Astrocyte of the cerebellum (primary cell): ENCODE measurements at places on chromosomes 13 and 19.

DNA sequence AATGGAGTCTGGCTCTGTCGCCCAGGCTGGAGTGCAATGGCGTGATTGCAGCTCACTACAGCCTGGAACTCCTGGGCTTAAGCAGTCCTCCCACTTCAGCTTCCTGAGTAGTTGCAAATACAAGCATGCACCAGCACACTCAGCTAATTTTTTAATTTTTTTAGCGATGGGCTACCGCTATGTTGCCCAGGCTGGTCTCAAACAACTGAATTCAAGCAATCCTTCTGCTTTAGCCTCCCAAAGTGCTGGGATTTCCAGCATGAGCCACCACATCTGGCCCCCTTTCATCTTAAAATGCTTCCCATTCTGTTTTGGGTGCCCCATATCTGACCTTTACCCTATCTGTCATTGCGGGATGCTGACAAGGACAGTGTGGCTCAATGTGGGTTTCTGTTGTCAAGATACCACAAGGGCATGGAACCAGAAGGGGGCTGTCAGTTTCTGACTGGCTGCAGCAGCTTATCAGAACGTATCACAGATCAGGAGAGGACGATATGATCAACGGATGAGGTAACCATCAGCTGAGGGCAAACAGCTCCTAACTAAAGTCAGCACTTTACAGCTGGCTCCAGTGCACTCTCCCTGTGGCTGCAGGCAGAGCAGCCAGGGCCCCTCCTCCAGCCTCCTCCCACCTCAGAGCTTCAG lies 32.4 kb downstream of the GPR42 start:
- DNase-seq = no peak

DNA sequence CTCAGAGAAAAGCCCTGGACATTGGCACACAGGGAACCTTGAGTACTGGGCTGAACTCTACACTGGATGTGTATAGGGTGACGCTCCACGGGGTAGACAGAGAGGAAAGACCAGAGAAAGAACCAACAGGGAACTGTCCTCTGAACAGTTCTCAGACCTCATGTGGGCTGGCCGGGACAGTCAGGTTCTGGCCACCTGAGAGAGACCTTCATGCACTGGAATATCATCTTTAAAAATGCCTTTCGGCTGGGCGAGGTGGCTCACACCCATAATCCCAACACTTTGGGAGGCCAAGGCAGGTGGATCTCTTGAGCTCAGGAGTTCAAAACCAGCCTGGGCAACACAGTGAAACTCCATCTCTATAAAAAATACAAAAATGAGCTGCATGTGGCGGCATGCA lies 143.8 kb upstream of the GJB6 start:
- no peak for DNase-seq

GRCh38 chr19:19217099-19217498 lies 5.3 kb downstream of the NCAN start:
- no peak for DNase-seq

DNA sequence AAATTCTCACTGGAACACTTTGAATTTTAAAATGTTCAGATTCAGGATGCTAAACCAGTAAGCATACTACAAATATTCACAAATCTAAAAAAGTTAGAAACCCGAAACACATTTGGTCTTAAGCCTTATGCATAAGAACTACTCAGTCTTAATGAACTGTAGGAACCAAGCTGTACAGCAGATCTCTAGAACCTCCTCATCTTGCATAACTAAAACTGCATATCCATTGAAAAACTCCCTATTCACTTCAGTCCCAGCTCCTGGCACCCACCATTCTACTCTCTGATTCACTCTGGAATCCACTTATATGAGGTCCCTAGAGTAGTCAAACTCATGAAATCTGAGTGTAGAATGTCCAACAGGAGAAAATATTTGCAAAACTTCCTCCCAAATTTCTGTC lies 65.6 kb upstream of the CEACAM8 start:
- DNase-seq = no peak

GRCh38 chr13:111115965-111116521 lies 933 bp downstream of the ARHGEF7 start:
- peak; percentile 51 for DNase-seq

GRCh38 chr13:100803091-100803490 lies 128.5 kb upstream of the TMTC4 start:
- no peak for DNase-seq

- DNase-seq = peak; percentile 40
Observed at GRCh38 chr19:43809762-43810696, 7.8 kb upstream of the LYPD5 start.

DNA sequence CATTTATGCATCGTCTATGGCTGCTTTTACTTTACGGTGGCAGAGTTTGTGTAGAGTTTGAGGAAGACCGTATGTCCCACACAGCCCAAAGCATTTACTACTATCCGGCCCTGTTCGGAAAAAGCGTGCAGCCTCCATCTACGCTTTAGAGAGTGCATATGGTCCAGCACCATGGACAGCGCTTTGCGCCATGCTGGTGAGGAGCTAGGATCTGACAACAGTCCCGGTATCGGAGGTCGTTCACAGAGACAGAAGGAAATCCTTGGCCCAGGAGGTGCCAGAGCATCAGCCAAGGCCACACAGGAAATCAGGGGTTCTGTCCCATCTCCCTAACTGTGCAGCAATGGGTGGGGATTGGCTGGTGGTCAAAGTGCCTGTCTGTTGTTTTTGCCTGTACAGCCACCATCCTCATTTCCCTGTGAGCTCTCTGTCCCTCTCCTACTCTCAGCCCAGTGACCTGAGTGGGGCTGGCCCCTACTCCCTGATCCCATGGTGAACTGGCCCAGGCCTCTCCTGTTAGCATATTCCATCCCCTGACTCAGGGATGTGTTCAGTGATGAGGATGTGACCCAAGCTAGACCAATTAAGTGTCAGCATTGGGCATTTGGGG lies 16.2 kb upstream of the PRODH2 start:
- peak; percentile 53 for DNase-seq

DNA sequence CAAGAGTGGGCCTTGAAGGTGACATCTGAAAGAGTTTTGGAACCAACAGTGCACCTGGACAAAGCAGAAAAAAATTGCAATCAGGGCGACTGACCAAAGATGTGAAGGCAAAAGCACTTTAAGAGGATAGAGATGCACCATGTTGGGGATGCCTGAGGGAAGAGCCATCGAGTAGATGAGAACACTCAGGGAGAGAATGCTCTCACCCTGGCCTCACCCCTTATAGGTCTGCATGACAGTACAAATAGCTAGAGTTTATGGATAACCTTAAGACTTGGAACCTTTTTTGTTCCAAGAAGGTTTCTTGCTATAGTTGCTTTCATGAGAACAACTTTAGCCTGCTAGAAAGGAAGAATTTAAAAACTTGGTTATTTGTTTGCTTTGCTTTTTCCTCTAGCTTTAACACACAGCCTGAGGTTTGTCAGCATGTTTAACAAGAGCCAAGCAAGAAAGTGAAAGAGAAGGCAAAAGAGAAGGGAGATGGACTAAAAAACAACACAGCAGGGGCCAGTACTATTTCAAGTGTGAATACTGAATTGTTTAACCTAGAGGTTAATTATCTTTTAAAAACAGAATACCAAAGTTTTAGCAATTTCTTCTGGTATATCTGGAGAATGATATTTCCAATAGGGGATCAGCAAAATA lies 418.9 kb downstream of the DIAPH3 start:
- DNase-seq = no peak

DNA sequence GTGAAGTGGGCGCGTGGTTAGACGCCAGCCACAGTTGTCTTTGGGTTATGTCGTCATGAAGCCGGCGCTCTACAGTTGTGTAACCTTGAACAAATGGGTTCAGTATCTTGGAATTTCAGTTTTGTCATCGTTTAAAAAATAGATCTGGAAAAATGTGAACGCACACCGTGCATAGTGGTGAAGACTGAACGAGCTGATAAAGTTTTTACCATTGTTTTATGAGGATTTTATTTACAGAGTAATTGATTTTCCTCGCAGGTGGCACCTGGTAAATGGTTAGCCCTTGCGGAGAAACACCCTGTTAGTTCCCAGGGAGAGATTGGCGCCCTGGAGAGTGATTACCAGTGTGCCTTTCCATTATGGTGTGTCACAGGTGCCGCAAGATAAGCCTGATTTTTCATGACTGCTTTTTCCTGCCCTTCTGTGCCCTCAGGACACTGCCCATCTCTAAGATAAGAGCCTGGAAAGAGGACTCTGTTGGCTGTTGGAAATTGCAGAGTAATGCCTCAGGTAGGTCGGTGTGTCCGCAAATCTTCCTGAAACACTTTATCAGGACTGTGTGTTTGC lies 577 bp downstream of the ZNF181 start:
- DNase-seq = peak; percentile 63

DNA sequence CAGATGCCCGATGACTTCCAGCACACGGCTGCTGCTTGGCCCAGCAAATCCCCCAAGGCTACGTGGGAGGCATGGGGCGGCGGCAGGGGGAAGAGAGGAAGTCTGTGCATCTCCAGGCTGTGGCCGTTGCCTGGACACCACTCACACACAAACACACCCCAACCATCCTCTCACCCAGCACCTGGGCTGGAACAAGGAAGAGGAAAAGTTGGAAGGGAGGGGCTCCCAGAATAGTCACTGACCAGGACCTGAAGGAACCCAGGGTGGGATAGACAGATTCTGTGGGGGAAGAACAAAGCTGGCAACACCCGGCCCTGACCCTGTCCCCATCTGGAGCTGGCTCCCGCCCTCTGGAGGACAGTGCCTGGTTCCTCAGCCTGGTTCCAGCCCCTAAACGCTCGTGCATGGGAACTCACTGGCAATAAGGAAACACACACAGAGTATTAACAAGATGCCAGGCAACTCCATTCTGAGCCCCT lies 11.2 kb downstream of the PPP6R1 start:
- DNase-seq = no peak

- DNase-seq = no peak
Observed at GRCh38 chr13:24900507-24900906, 136.5 kb downstream of the RNF17 start.

- DNase-seq = no peak
Observed at GRCh38 chr19:45130236-45130635, 30.5 kb downstream of the NKPD1 start.

DNA sequence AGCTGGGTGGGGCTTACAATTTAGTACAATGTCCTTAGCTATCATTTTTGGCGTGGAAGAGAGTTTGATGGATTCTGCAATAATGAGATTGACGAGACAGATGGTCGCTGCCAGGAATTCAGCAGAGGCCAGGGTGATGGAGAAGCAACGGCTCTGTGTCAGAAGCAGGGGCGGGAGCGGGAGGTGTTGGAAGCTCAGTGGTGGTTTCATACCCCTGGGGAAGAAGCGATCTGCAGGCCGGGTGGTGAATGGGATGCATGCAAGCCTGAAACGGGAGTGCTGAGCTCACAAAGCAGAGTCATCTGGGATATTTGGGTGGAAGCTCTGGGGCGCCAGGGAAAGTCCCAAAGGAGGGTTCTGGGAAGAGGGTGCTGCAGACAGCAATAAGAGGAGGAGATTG lies 370.8 kb downstream of the ZNF536 start:
- DNase-seq = no peak

GRCh38 chr19:34229721-34230120 lies 24.6 kb upstream of the GARRE1 start:
- DNase-seq = no peak

DNA sequence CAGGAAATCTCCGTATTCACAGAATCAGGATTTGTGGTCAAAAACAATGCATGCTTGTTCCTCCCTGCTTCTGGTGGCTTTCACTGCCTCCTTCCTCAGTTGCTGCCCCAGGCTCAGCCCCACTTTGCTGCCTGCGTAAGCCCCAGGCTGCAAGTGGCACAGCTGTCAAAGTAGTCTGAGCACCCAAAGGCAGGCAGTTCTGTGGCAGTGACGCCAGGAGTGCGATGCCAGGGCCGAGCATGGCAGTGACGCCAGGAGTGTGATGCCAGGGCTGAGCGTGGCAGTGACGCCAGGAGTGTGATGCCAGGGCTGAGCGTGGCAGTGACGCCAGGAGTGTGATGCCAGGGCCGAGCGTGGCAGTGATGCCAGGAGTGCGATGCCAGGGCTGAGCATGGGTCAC lies 77.3 kb upstream of the GPR183 start:
- no peak for DNase-seq

DNA sequence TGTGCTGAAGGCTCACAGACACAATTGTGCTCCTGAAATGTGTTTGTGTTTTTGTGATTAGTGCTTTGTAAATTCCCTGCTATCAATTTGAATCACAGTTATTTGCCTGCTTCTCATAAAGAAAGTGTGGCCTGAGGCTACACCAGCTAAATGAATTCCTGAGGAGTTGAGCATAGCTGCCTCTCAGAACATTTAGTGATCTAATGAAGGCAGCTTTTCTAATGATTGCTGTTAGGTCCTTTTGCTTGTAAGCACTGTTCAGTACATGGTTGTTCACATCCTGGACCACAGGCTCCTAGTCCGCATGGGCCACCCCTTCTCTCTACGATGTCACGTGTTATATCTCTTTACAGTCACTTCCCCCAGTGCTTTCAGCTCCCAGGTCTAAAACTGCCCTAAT lies 238.2 kb downstream of the B3GLCT start:
- DNase-seq = no peak
